ENCODE measurements at places on chromosomes 16 and 17.

GRCh38 chr17:4354862-4355514 is 11.5 kb downstream of the UBE2G1 start:
- DNase-seq: no peak

- no peak for DNase-seq
Observed at GRCh38 chr16:66834746-66835145, 4.0 kb upstream of the NAE1 start.

- no peak for DNase-seq
Observed at GRCh38 chr17:58351182-58351581, 819 bp downstream of the SUPT4H1 start.

- no peak for DNase-seq
Observed at GRCh38 chr17:13541032-13541480, 60.7 kb downstream of the HS3ST3A1 start.

DNA sequence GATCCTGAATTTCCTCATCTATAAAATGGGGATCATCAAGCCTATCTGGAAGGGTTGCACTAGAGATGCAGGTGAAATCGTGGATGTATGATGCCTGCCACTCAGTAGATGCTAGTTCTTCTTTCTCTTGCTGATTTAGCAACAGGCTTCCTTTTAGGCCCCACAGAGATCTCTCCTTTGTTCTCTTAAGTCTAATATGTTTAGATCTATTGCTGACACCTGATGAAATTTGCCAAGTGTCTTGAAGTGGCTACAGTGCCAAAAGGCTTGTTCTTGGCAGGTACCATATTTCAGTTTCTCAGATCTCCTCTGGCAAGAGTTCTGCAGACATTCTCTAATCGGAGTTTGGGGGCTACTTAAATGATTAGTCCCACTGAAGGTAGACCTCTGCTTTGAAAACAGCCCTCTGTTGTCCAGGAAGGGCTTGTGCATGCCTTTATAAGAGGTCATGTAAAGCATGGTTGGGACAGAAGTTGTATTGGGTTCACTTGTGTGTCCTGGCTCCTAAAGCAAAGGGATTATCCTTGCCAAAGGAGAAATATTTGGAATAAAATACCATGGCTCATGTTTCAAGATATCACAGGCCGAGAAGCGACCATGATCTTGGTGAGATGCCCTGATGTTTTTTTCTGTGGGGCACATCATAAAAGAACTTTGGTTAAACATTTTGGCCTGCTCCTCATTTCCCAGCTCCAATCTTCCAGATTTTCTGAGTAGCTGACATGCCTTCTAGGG is 234.0 kb downstream of the MSI2 start:
- no peak for DNase-seq

DNA sequence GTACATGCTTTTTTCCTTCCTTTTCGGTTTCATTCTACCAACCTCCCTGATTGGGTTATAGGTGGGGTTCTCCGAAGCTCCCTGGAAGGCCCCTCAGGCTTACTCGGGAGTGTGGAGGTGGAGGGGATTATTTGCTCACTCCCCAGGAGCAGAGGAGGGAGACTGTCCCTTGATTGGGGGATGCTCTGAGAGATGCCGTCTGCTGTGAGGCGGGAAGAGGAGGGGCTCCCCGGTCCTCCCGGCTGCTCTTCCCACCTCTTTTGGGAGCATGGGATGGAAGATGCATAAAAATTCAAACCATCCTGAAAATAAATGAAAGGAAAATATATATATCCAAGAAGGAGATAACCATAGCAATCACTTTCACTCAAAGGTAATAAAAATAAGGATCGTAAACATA is 16.1 kb upstream of the RPTOR start:
- no peak for DNase-seq

- peak; percentile 70 for DNase-seq
Observed at GRCh38 chr17:3917391-3917931, 1.2 kb upstream of the P2RX1 start.

- peak; percentile 64 for DNase-seq
Observed at GRCh38 chr17:45170931-45171337, 9.3 kb downstream of the HEXIM2 start.

- no peak for DNase-seq
Observed at GRCh38 chr17:81194225-81194760, 28.3 kb upstream of the AATK start.

DNA sequence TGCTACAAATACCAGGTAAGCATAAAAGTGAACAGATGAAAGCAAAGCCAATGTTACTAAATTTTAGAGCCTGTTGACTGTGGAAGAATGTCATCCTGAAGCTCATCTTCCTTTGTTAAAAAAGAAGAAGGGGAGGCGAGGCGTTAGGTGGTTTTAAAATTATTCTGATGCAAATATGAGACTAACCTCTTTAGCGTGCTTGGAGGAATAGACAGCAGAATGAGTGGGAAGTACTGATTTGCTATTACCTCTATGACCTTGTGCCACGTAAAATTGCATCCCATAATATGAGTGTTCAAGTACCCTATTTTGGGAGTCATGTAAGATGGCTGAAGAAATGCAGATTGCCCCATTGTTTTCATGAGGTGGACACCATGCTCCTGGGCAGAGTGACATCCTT is 95.7 kb downstream of the ELAC2 start:
- no peak for DNase-seq

DNA sequence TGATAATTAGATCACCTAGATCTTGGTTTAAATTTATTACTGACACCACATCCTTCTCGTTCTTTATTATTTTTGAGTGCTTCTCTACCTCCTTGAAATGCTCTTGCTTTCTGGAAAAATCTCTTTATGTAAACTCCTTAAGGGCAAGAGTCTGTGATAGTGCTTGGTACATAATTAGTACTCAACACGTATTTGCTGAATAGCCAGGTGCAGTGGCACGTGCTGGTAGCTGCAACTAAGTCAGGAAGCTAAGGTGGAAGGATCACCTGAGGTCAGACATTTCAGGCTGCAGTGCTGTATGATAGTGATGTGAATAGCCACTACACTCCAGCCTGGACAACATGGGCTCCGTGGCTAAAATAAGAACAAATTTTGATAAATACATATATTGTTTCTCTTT is 63.0 kb downstream of the PPM1E start:
- no peak for DNase-seq

GRCh38 chr17:21162394-21162775 is 35.6 kb downstream of the DHRS7B start:
- no peak for DNase-seq

DNA sequence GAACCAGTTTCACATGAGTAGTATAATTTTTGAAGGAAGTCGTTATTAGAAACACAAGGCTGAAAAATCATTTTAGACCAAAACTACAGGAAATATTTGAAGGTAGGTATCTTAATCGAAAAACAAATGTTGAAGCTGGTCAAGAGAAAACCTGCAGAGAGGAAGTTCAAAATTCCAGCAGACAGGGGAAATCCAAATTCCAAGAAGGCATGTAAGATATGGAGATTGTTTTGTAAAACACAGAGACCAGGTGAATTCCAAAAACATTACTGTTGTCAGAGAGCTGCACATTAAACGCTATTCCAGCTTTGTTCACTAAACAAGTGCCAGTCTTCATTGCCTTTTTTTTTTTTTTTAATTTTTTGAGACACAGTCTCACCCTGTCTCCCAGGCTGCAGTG is 38.4 kb downstream of the ADAMTS18 start:
- DNase-seq: no peak

- no peak for DNase-seq
Observed at GRCh38 chr17:82298538-82299421, 18.6 kb downstream of the CD7 start.

GRCh38 chr17:7549401-7550055 is 670 bp downstream of the TNFSF12 start:
- DNase-seq: peak; percentile 63

DNA sequence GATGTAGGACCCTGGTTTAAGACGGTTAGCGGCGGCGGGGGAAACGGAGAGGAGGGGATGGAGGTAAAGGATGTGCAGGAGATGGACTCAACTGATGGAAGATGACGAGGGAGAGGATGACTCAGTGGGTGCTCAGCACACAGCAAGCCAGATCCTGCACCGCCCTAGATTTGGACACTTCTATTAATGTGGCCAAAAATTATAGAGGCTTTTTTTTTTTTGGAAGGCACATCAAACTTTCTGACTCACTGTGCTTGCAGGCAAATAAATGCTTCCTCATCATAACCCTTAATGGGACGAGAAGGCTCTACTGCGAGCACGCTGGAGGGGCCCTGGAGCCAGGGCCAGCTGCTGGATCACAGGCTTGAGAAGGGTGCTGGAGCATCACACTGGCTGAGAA is 36.0 kb downstream of the RTN4RL1 start:
- DNase-seq: no peak

DNA sequence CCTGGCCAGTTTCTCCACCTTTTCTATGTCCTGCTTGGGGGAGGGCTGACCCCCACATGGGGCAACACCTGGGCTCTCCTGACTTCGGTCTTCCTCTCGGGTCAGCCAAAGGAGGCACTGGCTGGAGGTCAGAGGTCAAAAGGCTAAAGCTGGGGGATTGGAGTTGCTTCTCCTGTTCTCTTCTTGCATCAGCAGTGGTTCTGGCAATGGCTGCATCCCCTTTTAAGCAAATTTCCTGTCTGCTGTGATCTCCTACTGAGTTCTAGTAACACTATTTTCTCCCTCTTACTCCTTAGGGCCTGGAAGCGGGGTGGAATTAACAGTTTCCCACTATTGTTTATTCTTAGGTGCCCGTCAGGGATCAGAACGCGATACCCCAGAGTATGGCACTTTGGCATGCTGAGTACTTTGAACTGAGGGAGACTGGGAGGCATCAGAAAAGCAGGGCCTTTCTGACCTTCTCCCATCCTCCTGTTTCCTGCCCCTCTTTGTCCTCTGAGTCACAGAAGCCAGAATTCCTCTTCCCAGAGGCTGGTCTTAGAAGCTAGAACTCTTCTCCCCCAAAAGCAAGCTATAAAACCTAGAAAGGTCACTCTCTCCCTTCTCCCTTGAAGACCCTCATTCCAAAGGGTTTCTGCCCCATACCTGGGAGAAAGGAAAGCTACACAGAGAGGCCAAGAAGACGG is 268.2 kb downstream of the STX8 start:
- no peak for DNase-seq

DNA sequence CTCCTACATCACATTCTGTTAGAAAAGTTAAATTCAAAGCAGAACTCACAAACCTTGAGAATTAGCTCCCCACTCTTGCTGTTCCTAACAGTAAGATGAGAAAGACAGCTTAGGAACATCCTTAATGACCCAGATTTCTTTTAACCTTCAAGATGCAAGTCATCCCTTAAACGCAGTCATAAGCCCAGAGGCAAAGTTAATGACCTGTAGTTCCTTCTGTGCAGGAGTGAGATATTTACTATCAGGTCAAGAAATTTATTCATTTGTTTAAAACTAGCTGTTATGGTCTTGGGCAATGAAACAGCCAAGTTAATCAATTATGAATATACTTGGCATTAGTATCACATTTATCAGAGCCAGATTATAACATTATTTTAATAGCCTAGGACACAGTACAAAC is 37.1 kb downstream of the NXPH3 start:
- no peak for DNase-seq

- DNase-seq: no peak
Observed at GRCh38 chr17:66787914-66788313, 47.0 kb upstream of the CACNG5 start.

- no peak for DNase-seq
Observed at GRCh38 chr16:73891129-73891542, 405.5 kb upstream of the PSMD7 start.

- DNase-seq: no peak
Observed at GRCh38 chr16:10988164-10988803, 43.9 kb downstream of the CLEC16A start.

DNA sequence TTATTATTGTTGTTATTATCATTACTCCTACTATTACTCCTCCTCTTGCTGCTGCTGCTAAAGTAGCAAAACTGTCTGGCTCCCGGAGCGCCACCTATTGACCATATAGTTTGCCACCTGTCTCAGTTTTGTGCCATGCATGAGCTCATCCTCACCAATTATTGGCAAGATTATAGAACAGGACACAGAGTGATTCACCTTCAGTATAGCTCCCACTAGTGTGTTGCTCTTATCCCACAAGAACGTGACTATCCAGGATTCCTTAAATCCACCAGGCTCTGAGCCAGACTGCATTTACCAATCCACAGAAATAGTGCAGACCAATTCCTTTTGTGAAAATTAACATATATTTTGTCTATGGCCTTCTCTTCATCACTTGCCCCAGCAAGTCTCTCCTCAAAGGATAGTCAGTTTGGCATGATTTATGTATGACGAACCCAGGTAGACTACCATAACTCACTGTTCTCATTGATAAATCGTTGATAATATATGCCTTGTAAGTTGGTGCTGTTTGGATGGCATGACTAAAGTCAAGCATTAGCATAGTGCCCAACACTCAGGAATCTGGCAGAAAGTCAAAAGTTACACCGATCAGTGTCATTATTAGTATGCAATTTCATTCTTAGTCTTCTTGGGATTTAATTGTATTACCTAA is 405.5 kb upstream of the HSBP1 start:
- DNase-seq: no peak

- DNase-seq: no peak
Observed at GRCh38 chr17:6696906-6697305, 16.3 kb downstream of the SLC13A5 start.

DNA sequence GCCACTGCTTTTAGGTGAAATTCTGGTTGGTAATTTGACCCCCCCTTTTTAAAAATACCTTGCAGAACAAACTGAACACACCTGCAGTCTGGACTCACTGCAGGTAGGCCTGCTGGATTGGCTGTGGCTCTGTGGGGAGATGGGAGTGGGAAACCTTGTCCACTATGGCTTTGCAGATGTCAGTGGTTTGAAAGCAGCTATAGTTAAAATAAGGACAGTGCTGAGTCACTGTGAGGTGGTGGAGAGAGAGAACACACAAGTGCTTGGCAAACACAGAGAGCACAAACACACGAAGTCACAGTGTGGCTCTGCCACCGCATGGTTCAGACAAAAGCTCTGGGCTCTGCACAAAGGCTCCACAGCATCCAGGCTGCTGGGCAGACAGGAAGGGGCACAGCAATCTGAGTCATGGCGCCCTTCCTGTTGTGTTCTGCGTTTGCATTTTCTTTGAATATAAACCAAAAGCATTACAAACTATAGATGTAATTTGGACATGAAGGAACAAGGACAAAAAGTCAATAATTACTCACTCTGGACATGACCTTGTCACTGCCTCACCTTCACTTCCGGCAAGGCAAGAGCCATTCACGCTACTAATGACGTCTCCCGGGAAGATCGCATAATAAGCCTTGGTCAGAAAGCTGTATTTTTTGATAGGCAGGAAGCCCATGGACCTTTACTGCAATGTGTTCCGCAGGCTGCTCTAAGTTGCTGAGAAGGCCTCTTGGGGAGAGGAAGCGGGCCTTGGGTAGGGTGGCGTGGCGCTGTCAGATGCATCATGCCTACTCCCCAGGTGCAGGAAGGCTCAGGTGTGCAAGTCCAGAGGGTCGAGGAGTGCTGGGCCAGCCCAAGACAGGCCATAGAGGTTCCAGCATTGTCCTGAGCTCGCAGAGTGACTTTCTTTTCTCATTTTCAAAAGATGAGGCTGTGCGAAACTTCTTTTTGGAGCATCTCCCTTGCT is 60.1 kb upstream of the MED9 start:
- no peak for DNase-seq

- DNase-seq: peak; percentile 92
Observed at GRCh38 chr17:16463358-16464302, 28.4 kb downstream of the LRRC75A start.

Measured in left colon (tissue), 2 donors.